Stimulated activated CD4-positive, alpha-beta T cell treated with anti-CD3 and anti-CD28 coated beads, TNF-alpha, amount 100 ng/mL, for 4 hours (primary cell): ENCODE measurements at places on chromosomes 6 and 20.

- no peak for DNase-seq
Measured at GRCh38 chr20:10992731-10993130, 318.9 kb upstream of the JAG1 start.

- no peak for DNase-seq
Measured at GRCh38 chr6:20154753-20155152, 57.5 kb downstream of the MBOAT1 start.

- DNase-seq: no peak
Measured at GRCh38 chr6:63904650-63905248, 269.1 kb downstream of the PHF3 start.

- DNase-seq: no peak
Measured at GRCh38 chr20:18313411-18313810, 25.1 kb downstream of the ZNF133 start.

DNA sequence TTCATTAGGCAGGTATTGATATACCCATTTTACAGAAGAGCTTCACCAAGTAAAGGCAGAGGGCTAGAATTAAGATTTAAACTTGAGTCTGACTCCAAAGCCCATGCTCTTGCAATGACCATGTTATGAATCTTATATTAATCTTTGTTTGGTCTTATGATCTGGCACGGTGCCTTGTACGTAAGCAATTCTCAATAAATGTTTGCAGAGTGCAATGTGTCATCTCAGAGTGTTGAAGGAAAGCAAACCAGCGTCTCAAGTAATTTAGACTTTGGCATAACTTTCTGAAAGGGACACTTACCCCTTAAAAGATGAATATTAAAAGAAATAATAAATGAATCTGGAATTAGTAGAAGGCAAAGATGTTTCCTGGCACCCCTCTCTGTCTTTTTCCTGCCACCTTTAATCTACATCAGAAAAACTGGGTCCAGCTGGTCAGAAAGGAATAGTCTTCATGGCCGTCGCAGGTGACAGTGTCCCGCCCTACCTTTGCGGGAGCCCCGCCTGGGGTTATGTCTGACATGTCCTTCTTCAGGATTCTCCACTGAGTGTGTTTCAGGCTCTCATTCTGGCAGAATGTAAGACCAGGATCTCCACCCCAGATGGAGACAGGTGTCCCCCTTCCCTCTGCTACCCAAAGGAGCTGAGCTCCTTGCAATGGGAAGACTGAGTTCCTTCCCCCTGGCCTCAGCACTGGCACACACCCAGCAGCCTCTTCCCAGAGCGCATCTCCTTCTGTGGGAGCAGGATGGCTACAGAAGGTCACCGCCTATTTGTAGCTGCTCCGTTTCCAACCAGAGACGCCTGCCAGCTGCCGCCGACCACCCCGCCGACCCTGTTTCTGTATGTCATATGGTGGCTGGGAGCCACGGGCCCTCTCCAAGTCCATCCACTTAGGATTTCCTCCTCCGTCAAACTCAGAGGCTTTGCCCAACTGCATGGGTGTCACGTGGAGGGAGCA, 266.3 kb upstream of the ECI2 start:
- DNase-seq: no peak

DNA sequence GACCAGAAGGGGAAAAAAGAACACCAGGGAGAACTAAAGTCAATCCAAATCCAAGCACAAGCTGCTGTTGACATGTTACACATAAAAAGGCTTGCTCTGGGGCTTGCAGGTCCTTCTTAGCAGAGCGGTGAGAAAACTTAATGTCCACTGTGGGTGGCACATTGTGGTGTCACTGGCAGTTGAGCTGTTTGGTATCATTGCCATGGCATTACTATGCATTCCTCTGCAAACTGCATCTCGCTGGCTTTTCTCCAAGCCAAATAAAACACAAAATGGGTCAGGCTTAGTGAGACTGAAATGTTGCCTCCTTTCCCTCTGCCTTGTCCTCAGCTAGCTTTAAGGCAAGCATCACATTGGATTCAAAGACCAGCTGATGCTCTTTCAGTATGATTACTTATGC, 40.9 kb downstream of the LY86 start:
- no peak for DNase-seq

DNA sequence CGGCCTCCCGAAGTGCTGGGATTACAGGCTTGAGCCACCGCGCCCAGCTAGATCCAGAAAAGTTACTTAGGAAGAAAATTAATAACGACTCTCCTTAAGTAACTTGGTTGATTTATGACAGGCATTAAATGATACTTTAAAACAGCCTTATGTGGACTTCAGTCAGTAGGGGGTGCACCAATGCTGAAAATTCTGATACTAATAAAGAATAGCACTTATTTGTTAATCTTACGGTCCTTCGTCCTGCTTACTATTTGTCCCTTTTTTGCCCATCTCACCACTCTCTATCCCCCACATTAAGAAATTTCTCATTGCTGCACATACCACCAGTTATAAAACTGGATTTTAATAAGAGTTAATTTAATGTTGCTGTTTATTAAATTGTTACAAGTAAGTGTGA, 12.7 kb upstream of the PRELID3B start:
- no peak for DNase-seq
